ENCODE measurements at places on chromosomes 12 and 14.

GRCh38 chr12:113528606-113529293, 57.1 kb upstream of the LHX5 start:
- peak; percentile 65 for DNase-seq

- DNase-seq: peak; percentile 72
These were observed 1.3 kb downstream of the NKX2-8 start for GRCh38 chr14:36580856-36581831.

GRCh38 chr14:32996343-32996742, 57.7 kb downstream of the NPAS3 start:
- no peak for DNase-seq

GRCh38 chr12:106739815-106740530, 34.5 kb upstream of the RIC8B start:
- DNase-seq: no peak

GRCh38 chr14:96710060-96710666, 87.0 kb upstream of the VRK1 start:
- no peak for DNase-seq

DNA sequence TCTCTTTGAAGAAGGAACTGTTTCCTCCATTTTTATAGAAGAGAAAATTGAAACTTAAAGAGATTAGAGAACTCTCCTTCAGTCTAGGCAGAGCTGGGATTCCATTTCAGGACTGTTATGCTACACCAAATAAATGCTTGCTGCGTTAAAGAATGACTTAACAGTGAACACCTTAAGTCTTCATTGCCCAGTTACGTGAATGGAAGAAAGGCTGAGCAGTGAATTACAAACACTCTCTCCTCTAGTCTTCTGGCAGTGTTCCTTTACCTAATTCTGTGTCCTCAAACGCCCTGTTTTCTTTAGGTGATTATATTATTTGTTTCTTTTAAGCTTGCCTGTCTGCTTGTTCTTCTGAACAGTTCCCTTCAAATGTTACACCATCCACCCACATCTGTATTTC, 59.7 kb downstream of the RCOR1 start:
- DNase-seq: no peak

GRCh38 chr12:114152890-114153289, 186.8 kb upstream of the RBM19 start:
- no peak for DNase-seq

DNA sequence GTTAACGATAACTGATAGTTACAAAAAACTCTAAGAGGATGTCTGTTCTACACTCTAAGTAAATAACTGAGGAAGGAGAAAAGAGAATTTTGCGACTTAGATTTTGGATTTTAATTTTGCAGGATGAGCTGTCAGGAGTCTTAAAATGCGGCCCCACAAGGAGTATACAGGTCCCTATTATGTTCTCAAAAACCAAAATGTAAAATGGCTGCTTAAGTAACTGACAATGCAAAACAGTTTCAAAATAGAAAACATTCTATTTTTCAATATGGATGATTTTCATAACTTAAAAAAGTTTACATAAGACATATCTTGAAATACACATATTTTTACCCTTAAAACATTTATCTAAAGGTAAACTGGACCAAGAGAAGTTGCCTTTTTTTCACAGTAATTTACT, 2.6 kb downstream of the CD69 start:
- no peak for DNase-seq

DNA sequence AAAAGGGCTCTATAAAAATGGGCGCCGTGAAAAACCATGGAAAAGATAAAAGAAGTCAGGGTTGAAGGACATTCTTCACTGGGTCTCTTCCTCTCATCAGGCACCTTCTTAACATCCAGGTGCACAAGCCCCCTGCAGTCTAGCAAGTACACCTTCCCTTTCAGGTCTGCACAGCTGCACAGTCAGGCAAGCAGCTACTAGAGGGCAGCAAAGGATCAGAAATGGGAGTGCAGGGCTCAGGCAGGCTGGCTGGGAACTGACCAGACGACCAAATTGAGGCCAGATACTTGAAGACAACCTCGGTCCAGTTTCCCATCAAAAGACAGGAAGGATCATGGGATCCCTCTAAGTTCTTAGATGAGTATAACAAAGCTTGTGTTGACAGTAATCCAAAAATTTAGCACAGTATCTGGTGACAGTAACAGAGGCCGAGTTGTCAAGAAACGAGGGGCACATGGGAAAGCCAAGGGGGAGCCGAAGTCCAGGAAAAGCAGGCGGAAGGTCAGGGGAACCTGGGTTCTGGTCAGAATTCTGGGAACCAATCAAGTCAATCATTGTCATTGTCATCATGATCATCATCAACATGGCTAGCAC, 10.1 kb upstream of the GRIP1 start:
- DNase-seq: peak; percentile 82

- no peak for DNase-seq
These were observed 60.2 kb upstream of the ACTN1 start for GRCh38 chr14:69039288-69039628.

- DNase-seq: peak; percentile 87
These were observed 33.9 kb upstream of the FAM222A start for GRCh38 chr12:109679501-109680263.

DNA sequence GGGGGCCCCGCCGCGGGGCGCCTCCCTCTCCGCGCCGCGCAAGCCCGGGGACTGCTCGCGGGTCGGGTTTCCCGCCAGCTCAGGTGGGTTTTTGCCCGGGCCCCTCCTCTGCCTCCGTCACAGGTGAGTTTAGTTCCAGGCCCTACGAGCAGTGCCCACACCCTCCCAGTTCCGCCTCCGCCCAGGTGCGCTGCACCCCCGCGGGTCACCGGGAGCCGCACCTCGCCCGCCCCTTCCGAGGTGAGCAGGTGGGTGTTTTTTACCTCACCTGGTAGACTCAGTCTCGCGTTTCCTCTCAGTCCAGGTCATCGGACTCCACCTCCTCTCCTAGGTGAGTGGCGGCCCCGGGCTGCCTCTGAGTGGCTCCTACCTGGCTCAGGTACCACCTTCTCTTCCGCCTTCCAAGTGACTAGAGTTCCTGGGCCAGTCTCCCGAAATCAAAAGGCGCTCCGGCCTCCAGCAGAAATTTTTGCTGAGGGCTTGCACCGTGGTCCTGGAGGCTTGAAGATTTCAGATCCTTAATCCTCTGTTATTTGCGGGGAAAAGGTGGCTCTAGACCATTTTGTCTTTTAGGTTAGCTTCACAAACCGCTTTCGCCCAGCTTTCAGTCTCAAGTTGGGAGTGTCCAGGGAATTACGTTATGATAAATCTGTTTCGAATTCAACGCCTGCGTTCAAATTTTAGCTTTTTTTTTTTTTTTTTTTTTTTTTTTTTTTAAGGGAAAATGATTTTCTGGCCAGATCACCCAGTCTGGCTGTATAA, at the start of gene TMEM30B:
Gene TMEM30B (minus strand): TSS at position 153 of the 762 bp plus-strand sequence. CDS start 191 bp downstream, outside the sequence.
- peak; percentile 72 for DNase-seq

DNA sequence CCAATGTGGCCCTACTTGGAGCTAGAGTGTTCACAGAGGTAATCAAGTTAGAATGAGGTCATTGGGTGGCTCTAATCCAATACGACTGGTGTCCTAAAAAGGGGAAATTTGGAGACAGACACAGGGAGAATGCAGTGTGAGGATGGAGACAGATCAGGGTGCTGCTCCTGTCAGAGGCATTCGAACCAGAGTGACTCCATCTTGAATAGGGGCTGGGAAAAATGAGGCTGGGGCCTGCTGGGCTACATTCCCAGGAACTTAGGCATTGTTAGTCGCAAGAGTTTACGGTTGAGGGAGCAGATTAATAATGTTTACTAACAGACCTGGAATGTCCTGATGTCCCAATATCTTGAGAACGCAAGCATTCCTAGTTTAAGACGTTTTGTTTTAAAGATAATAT, 20.2 kb downstream of the TNFAIP2 start:
- DNase-seq: no peak

DNA sequence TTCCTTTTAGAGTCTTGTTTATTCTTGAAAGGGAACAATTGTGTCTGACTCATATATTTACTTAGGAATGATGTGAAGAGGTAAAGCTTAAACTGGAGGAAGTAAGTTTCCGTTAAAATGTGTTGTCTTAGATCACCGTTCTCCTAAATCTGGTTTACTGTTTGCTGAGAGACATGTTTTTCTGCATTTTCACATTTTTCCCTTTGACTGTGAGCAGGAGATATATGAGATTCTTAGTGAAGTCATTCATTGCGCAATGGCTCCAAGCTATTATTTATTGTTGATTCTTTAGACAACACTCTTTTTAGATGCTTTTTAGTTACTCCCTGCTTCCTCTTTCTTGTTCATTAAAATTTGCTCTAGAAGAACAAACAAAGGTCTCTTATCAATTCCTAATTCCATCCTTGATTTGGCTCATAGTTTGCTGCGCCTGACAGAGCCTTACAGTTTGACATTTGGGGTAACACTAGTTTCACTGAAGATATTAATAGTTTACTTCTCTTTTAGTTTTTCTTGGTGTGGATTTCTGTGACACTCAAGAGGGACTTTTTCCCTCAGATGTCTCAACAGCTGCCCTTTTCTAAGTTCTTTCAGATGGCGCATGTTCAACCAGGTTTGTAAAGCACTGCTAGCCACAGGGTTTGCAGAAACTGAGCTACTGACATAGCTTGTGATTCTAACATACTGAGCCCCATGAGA, 11.4 kb downstream of the CLECL1 start:
- no peak for DNase-seq

GRCh38 chr12:131591714-131592709, 118.9 kb upstream of the SFSWAP start:
- DNase-seq: no peak

DNA sequence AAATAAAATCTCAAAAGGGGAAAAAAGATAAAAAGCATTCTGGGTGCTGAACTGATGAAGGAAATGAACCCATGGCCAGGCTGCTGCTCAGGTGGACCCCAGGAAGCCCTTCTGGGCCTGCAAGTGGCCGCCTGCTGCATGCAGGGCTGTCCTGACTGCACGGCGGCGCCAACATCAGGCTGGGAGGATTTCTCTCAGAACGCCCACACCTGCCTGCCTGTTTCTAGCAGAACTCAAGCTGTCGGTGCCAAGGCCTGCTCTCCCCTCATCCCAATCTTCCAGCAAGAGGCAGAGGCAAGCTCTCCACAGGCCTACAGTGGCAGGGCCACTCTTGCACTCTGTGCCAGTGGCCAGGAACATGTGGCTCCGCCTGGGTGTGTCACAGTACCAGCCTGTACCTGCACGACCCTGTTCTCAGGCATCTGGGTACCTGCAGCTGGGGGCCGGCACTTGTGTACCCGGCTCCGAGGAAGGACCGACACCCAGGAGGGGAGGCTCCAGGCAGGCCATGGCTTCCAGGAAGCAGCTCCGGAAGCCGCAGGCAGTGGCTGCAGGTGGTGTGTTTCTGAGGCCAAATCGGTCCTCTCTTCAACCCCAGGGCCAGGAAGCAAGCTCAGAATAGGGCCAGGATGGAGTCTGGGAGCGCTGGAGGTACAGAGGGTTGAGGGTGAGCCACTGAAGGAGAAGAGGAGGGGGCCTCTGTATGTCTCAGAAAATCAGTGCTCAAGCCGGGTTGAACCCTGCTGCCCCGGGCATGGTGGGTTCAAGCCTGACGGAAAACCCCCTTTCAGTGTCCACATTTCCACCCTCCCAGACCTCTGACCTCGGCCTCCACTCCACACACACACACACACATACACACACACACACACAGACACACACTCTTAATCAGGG, 2.5 kb upstream of the INF2 start:
- no peak for DNase-seq

DNA sequence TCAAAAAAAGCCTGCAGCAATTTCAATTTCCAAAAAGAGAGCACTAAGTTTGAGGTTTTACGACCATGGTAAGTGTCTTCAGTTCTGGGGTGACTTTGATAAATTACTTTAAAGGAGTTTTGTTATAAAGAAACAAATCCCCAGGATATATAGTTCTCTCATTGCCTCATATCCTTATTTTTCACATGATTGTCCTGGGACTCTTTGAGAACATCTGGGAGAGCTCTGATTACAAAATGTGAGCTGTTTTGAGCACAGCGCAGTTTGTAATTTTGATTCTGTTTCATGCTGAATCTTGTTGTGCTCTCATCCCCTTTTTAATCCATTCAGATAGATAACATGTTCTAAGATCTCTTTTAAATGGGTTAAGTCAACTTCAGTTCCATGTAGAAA, 67.7 kb upstream of the DCN start:
- DNase-seq: no peak

DNA sequence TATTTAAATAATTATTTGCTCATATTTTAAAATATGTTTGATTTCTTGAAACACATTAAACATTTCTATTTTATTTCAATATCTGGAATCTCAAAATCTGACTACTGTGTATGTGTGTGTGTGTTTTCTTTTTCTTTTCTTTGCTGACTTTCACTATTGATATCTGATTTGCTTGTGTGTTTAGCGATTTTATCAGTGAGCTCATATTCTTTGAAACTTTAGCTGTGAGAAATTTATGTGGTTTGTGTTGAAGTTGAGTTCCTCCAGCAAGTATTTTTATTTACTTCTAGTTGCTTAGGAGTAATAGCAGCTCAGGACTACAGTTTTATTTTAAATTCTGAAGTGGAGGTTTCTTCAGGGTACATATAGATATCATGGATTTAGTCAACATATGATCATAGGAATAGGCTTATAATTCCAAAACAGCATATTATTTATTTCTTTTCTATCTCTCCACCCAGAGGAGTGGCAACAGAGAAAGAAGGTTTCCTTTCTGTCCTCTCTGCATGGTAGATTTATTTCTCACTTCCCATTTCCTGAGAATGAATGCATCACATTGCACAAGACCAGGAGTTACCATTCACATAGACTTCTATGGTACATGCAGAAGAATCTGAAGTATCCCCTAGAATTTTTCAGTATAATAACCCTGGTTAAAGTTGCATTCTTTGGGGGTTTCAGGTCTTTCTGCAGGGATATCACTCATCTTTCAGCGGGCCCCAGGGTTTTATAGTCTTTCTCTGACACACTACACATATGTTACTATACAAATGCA, 60.5 kb downstream of the PTPRQ start:
- no peak for DNase-seq

- DNase-seq: no peak
These were observed 27.9 kb upstream of the MYF6 start for GRCh38 chr12:80679346-80680131.

DNA sequence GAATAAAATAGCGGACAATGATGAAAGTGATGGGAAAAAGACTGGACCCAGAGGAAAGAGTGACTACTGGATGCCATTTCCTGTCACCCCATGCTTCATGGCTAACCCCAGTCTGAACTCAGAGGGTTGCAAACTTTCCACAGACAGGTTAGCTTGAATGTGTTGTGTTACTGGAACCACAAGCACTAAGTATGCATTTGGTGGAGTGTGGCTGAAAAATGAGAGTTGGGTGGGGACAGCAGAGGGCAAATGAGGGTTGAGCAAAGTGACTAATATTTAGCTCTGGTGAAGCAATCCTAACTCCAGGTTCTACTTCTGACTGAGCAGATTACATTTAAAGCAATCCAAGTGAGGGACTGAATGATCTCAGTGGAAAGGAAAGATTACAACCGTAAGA, 1.6 kb downstream of the SLC16A7 start:
- peak; percentile 14 for DNase-seq
